Osteocyte (in vitro differentiated cells): ENCODE measurements at places on chromosomes 1 and 21. TPM values are rescaled to one million over a fixed set of nuclear protein-coding genes. Genes with fewer than 3 reads are reported as not detected.
A peak's percentile ranks its signal among the peaks of the same experiment; 100 is the strongest.

Gene OR2T33
- not detected in 2 replicates for total RNA-seq

- DNase-seq = peak; percentile 84
These were observed 50.0 kb upstream of the LRRC3 start for GRCh38 chr21:44405091-44405947.

GRCh38 chr1:97630948-97631347 lies 289.9 kb downstream of the DPYD start:
- DNase-seq = no peak

Gene USP1
- total RNA-seq = 24.6 and 25.7 TPM in 2 replicates

Gene ZNF678
- 6.8 and 6.9 TPM in 2 replicates for total RNA-seq

Gene ITLN1
- total RNA-seq = not detected in 2 replicates
